GM23338 (cell line): ENCODE measurements at places on chromosomes 12 and 14. TPM values are rescaled to one million over a fixed set of nuclear protein-coding genes. Genes with fewer than 3 reads are reported as not detected.
A peak's percentile ranks its signal among the peaks of the same experiment; 100 is the strongest.

Gene ELK3
- 8.3 and 12.1 TPM in 2 replicates for total RNA-seq

Gene ETV6
- total RNA-seq = 11.9 and 15.1 TPM in 2 replicates

Gene TAS2R19
- total RNA-seq = 6.0 and 8.6 TPM in 2 replicates

Gene ARHGEF40
- 38.6 and 44.6 TPM in 2 replicates for total RNA-seq

Gene ZNF84
- total RNA-seq = 36.3 and 46.6 TPM in 2 replicates

Gene PZP
- 0.43 TPM in 1 of 2 replicates, not detected in the other for total RNA-seq

Gene TTC7B
- total RNA-seq = 16.5 and 28.6 TPM in 2 replicates

Gene PRB2
- not detected in 2 replicates for total RNA-seq

Gene LPAR5
- total RNA-seq = 0.38 and 0.89 TPM in 2 replicates

Gene USP44
- 243 and 248 TPM in 2 replicates for total RNA-seq

- no peak for DNase-seq
- H3K27ac ChIP-seq = no peak overlapping the region
- H3K4me1 ChIP-seq = no peaks in the 10 kb centered on the region
- H3K27me3 ChIP-seq = no peaks in the 10 kb centered on the region
Observed at GRCh38 chr14:59622631-59623030, 46.0 kb upstream of the CCDC175 start.

- H3K27ac ChIP-seq = no peak overlapping the region
- H3K4me1 ChIP-seq = peaks cover 12% of the 10 kb centered on the region
- peak; percentile 45 for DNase-seq
- H3K27me3 ChIP-seq = peaks cover 24% of the 10 kb centered on the region
Observed at GRCh38 chr14:59187802-59188460, 536 bp upstream of the DAAM1 start.

DNA sequence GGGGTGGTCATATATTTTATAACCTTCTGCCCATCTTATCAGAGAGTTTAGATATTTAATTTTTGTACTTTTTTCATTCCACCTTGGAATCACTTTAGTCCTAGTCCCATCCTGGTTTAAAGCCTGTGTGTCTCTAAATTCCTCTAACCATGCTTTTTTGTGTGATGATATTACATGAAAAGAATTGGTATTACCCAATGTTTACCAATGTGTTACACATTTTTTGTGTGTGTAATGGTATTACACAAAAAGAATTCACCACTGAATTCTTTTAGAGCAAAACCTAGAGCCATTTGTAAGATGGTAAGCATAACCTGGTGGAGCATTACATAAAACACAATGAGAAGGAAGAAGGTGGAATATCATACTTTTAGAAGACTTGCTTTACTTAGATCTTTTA lies 77.5 kb downstream of the FAR2 start:
- H3K27me3 ChIP-seq = no peaks in the 10 kb centered on the region
- peaks cover 45% of the 10 kb centered on the region for H3K4me1 ChIP-seq
- DNase-seq = no peak
- no peak overlapping the region for H3K27ac ChIP-seq
- no peak overlapping the region for H3K4me3 ChIP-seq

DNA sequence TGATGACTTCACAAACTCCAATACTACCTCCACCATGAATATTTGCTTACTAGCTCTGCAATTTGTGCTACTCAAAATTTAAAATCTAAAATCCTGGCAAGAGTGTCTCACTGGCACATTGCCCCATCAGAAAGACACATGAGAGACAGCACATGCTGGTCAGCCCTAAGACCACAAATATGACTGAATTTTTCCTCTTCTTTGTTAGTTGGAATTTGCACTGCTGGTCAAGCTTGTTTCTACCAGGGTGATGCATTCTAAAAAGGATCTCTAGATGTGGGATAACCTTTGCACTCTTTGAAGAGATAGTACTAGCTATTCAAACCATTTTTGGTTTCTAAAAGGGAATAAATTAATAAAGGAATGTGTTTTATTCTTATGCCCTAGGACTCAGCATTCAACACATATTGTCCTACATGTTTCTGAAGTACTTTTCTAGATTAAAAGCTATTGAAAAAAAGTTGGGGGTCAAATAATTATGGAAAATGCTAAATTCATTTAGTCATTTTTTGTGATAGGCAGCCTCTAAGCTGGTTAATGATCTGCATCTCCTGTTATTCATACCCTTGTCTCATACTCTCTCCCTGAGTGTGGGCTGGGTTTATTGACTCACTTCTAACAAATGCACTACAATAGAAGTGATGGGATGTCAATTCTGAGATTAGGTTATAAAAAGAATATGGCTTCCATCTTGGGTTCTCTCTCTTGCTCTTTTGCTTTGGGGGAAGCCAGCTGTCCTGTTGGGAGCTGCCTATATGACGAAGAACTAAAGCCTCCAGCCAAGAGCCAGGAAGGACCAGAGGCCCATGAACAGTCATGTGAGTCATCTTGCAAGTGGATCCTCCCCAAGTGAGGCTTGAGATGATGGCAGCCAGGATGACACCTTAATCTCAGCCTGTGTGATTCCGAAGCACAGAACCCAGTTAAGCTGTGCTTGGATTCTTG lies 211.5 kb upstream of the CRY1 start:
- no peak for DNase-seq
- H3K36me3 ChIP-seq = no peaks in the 10 kb centered on the region
- peaks cover 13% of the 10 kb centered on the region for H3K4me1 ChIP-seq

GRCh38 chr14:54127526-54127925 lies 170.9 kb upstream of the BMP4 start:
- H3K4me3 ChIP-seq = no peak overlapping the region
- no peak for DNase-seq
- H3K27me3 ChIP-seq = no peaks in the 10 kb centered on the region
- no peaks in the 10 kb centered on the region for H3K36me3 ChIP-seq
- H3K27ac ChIP-seq = no peak overlapping the region

GRCh38 chr12:130588696-130589539 lies 127.2 kb downstream of the RIMBP2 start:
- no peak for DNase-seq
- no peak overlapping the region for H3K27ac ChIP-seq
- H3K27me3 ChIP-seq = no peaks in the 10 kb centered on the region
- H3K36me3 ChIP-seq = no peaks in the 10 kb centered on the region
- H3K4me1 ChIP-seq = no peaks in the 10 kb centered on the region
- no peak overlapping the region for H3K4me3 ChIP-seq

GRCh38 chr12:45368841-45369489 lies 153.1 kb downstream of the ANO6 start:
- no peak overlapping the region for H3K27ac ChIP-seq
- H3K4me3 ChIP-seq = no peak overlapping the region
- no peaks in the 10 kb centered on the region for H3K4me1 ChIP-seq
- DNase-seq = no peak
- H3K36me3 ChIP-seq = no peaks in the 10 kb centered on the region; the same call in 1 of the 2 replicates

GRCh38 chr12:6367065-6367968 lies 8.0 kb downstream of the SCNN1A start:
- no peak overlapping the region for H3K4me3 ChIP-seq
- no peaks in the 10 kb centered on the region for H3K27me3 ChIP-seq
- peaks cover 28% of the 10 kb centered on the region for H3K4me1 ChIP-seq
- no peaks in the 10 kb centered on the region for H3K36me3 ChIP-seq
- 0 out of 2 replicates have a peak overlapping the region, but pooled peaks have one; percentile 8 for H3K27ac ChIP-seq
- DNase-seq = no peak

DNA sequence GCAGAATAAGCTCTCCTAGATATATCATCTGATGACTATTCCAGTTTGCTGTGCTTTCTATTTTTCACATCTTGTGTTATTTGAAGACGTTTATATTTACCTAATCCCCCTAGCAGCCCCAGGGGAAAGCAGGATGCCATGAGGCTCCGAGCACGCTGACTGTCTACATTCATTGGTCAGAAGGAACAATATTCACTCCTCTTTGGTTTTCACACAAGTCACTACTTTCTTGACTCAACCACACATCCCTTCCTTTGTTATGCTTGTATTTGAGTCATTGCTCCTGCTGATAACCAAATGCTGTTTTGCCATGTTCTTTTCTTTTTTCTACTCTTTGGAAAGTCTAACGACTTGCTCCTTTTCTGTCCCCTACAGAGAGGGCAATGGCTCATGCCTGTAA lies 86.5 kb upstream of the SLC38A2 start:
- peaks cover 29% of the 10 kb centered on the region for H3K4me1 ChIP-seq
- no peaks in the 10 kb centered on the region for H3K36me3 ChIP-seq
- no peak overlapping the region for H3K4me3 ChIP-seq
- H3K27me3 ChIP-seq = no peaks in the 10 kb centered on the region
- H3K27ac ChIP-seq = peak overlapping the region; percentile 53; the same call in 1 of the 2 replicates

DNA sequence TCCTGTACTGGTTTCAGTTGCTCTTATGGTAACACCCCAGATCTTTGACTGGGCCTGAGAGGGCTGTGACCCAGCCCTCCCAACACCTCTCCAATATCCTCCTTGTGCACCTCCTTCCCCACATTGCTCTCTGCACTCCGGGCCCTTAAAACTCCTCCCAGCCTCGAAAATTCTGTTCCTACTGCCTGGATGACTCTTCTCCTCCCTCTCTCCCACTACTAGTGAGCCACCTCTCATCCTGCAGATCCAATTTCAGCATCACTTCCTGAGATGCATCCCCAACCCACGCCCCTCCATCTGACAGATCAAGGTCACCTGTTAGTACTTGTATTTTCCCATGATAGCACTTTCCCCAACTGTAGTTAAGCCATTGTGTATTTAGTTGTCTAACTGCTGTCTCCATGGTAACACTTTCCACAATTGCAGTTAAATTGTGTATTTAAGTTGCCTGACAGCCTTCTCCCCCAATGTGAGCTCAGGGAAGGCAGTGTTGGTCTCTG lies 11.5 kb upstream of the NT5DC3 start:
- no peak overlapping the region for H3K27ac ChIP-seq
- no peak overlapping the region for H3K4me3 ChIP-seq
- no peaks in the 10 kb centered on the region for H3K36me3 ChIP-seq
- H3K4me1 ChIP-seq = no peaks in the 10 kb centered on the region
- no peaks in the 10 kb centered on the region for H3K27me3 ChIP-seq

DNA sequence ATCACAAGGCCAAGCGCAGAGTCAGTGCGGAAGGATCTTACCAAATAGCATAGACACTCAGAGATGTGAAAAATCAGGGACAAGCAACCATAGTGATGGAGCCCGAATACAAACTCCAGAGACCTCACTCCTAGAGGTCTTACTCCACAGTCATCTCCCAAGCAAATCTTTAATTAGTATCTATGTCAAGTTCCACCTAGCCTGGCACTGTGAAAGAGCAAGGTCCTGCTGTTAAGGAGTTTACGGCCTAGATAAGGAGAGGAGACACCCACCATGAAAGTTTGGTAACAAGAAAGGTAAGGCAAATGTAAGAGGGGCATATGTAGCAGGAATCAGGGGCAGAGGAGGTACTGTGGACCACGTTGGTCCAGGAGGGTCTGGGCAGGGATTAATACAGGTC lies 7.4 kb upstream of the PLEKHG6 start:
- no peak for DNase-seq
- no peak overlapping the region for H3K4me3 ChIP-seq
- H3K27ac ChIP-seq = no peak overlapping the region
- H3K4me1 ChIP-seq = no peaks in the 10 kb centered on the region
- H3K27me3 ChIP-seq = no peaks in the 10 kb centered on the region

DNA sequence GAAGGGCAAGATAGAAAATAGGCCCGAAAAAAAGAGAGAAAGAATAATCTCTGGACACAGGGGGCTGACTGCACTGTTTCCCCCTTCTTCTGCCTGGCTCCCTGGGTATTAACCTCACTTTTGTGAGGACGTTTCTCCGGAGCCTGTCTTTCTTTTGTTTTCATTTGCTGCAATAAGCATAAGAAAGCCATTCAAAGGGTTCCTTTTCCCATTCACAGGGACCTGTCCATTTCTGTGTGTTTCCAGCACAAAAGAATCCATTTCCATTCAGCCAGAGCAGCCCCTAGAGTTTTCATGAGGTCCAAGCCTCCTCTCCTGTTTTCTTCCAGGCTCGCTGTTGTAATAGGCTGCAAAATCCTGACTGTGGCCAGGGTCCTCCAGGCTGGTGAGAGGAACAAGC lies 16.8 kb downstream of the PLXNC1 start:
- no peak overlapping the region for H3K27ac ChIP-seq
- H3K36me3 ChIP-seq = no peaks in the 10 kb centered on the region
- peaks cover 79% of the 10 kb centered on the region for H3K27me3 ChIP-seq

DNA sequence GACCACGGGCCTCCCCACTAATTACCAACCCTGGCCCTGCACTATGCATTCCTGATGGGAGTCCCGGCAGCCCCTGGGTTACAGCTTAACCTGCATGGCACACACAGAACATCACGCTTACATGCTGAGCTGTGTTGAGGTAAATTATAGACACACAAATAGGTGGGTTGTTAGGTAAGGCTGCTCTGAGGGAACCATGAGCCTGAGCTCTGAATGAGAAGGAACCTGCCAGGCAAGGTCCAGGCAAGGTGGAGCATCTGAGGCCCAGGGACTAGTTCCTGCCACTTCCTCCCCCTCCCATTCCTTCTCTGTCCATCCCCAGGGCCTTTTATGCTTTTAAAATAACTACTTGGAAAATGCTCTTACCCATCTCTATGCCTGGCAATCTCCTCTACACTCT lies 82.7 kb upstream of the ESRRB start:
- no peak for DNase-seq
- no peaks in the 10 kb centered on the region for H3K27me3 ChIP-seq
- no peaks in the 10 kb centered on the region for H3K4me1 ChIP-seq

GRCh38 chr12:19709889-19710288 lies 270.6 kb downstream of the AEBP2 start:
- no peak for DNase-seq
- H3K27me3 ChIP-seq = no peaks in the 10 kb centered on the region
- no peak overlapping the region for H3K27ac ChIP-seq
- H3K4me3 ChIP-seq = no peak overlapping the region
- no peaks in the 10 kb centered on the region; the same call in 1 of the 2 replicates for H3K36me3 ChIP-seq
- H3K4me1 ChIP-seq = no peaks in the 10 kb centered on the region

DNA sequence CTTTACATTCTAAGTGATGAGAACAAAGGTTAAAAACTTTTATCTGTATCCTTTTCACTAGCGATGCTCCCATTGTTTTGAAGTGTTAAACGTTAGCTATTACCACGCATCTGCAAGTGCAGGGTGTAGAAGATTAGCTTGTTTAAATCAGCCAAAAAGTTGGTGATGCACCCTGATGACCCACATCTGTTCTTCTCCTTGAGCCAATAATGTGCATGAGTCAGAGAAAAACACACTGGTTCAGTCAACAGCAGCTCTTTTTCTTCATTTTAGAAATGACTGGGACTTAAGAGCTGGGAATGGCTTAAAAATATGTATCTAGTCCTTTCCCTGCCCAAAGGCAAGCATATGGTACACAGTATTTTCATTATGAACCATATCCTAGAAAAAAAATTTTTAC lies 323.5 kb upstream of the PDE3A start:
- H3K36me3 ChIP-seq = no peaks in the 10 kb centered on the region
- DNase-seq = no peak
- no peak overlapping the region for H3K4me3 ChIP-seq
- no peak overlapping the region for H3K27ac ChIP-seq
- H3K4me1 ChIP-seq = peaks cover 9% of the 10 kb centered on the region; the same call in 1 of the 2 replicates

GRCh38 chr14:74244115-74244514 lies 4.9 kb downstream of the VSX2 start:
- peaks cover 62% of the 10 kb centered on the region for H3K27me3 ChIP-seq
- peak overlapping the region; percentile 3; the same call in 1 of the 2 replicates for H3K4me3 ChIP-seq
- DNase-seq = peak; percentile 70
- no peak overlapping the region for H3K27ac ChIP-seq
- H3K36me3 ChIP-seq = no peaks in the 10 kb centered on the region

- no peak overlapping the region for H3K27ac ChIP-seq
- H3K36me3 ChIP-seq = no peaks in the 10 kb centered on the region
- 0 out of 2 replicates have a peak, but pooled peaks cover 4% of the 10 kb centered on the region for H3K4me1 ChIP-seq
- DNase-seq = no peak
- H3K4me3 ChIP-seq = no peak overlapping the region
Observed at GRCh38 chr12:91994208-91994797, 151.3 kb downstream of the BTG1 start.
